ENCODE measurements at places on chromosomes 5 and 9.

GRCh38 chr9:84856181-84856632 is 186.7 kb downstream of the NTRK2 start:
- DNase-seq: no peak

DNA sequence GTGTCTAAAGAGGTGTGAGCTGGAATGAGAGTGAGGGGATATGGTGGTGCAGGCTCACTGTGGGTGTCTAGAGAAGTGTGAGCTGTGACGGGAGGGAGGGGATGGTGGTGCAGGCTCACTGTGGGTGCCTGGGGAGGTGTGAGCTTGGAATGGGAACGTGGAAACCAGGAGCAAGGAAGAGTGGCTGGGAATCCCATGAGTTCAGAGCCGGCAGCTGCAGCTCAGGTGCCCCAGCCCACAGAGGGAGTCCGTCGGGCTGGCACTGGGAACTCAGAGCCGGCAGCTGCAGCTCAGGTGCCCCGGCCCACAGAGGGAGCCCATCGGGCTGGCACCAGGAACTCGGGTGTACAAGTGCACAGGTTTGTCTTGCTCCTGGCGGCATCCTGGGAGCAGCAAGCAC is 45.6 kb downstream of the IRX2 start:
- no peak for DNase-seq

GRCh38 chr9:8855046-8855445 is 1055.5 kb upstream of the DMAC1 start:
- no peak for DNase-seq

- DNase-seq: peak; percentile 65
These were observed 1.3 kb upstream of the ST8SIA4 start for GRCh38 chr5:100904259-100904861.

DNA sequence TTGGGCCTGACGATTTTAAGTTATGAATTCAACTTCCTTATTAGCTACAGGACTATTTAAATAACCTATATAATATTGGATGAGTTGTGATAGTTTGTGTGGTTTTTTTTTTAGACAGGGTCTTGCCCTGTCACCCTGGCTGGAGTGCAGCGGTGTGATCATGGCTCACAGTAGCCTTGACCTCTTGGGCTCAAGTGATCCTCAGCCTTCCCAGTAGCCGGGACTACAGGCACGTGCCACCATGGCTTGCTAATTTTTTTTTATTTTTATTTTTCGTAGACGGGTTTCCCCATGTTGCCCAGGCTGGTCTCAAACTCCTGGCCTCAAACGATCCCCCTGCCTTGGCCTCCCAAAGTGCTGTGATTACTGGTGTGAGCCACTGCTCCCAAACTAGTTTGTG is 17.6 kb downstream of the SPZ1 start:
- no peak for DNase-seq
